BJ (cell line): ENCODE measurements at places on chromosomes 4 and X.

DNA sequence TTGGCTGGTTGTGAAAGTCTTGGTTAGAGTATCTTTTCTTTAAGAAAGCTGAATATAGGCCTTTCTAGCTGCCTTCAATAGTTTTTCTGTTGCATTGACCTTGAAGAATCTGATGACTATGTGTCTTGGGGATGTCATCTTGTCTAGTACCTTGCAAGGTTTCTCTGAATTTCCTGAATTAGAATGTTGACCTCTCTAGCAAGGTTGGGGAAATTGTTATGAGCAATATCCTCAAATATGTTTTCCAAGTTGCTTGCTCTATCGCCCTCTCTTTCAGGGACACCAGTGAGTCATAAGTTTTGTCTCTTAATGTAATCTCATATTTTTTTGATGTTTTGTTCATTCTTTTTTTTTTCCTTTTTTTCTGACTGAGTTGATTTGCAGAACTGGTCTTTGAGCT is 194.7 kb downstream of the RAB28 start:
- no peak for DNase-seq

DNA sequence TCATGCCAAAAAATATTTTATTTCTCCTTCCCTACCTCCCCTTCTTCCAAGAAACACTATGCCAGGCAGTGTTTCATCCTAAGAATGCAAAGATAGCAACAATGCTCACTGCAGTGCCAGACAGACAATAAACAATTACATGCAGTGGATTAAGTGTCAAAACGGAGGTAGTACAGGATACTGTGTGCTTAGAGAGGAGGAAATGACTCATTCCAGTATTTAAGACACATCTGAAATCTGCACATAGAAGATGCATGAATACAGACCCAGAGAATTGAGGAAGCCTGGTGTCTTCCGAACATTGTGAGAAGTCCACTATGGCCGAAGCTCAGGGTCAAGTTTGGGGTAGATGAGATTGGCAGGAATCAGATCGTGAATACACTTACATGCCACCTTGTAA is 326.4 kb downstream of the PPP3CA start:
- no peak for DNase-seq

DNA sequence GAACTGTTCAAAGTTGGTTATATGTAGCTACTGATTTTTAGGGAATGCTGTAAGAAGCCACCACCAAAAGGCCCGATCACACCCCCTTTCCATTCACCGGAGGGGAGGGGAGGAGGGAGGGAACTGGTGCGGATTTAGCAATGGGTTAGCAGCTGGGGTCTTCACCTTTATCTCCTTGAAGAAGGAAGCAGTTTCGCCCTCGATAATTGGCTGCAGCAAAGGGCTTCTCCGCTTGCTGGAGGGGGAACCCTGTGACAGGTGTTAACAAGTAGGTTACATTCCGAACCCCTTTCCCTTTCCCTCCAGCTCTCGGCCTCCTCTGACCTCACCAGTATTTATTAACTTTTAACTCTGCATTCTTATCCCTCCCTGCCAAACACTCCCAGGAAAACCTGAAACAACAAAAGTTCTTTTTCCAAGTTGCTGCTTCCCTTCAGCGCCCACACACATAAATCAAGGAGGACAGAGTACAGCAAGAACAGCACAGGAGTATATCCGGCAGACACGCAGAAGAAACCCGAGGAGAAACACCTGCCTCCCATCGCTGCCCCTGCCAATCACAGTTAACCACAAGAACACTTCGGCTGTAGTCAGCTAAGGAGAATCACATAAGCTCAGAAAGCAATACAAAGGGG is 39.8 kb upstream of the NAP1L5 start:
- no peak for DNase-seq

DNA sequence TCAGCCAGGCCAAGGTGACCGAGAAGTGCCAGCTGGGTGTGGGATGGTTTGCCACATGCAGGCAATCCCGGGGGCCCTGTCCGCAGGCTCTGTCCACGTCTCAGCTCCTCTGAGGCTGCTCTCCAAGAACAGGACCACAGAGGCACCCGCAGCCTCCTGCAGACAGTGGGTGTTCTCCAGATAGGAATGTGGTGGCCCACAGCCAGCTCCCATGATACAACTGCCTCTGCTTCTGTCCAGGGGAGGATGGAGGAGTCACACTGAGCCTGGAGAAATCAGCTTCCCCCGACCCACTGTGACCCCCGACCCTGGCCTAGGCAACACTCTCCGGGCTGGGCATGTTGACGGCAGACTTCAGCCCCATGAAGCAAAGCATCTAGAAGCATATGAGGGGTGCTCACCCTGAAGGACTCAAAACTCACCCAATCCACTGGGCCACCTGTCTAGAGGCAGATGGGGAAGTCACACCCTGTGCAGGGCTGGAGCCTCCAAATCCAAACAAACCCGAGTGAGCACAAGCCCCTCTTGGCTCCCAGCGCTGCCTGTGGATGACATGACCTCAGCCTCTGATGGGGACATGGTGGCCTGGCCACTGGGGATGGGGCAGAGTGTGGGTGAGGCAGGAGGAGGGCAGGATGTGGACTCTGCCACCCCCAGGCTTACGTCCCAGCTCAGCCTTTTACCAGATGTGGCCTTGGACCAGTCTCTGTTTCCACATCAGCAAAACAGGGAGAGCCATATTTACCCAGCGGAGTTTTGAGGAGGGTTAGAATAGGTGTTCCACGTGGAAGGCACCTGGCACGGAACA is 102.3 kb downstream of the PSAPL1 start:
- DNase-seq, result no peak

- DNase-seq, result no peak
Measured at GRCh38 chr4:119722670-119723069, 94.1 kb upstream of the PDE5A start.

- no peak for DNase-seq
Measured at GRCh38 chr4:128553686-128554515, 255.6 kb upstream of the JADE1 start.
